ENCODE measurements at places on chromosomes 12 and 14.

DNA sequence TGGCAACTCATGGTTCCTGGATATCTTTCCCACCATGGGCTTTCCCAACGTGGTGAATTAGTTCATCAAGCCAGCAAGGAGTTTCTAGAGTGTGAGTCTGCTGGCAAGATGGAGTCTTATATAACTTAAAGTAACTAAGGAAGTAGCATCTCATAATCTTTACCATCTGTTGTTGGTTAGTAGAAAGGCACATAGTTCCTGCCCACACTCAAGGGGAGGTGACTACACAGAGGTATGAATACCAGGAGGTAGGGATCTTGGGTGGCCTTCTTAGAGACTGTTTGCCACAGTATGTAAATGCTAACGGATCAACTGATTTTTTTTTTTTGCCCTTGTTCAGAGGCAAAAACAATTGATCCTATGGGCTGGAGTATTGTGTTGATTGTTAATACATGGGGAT lies 446.9 kb downstream of the ATP23 start:
- no peak for DNase-seq

DNA sequence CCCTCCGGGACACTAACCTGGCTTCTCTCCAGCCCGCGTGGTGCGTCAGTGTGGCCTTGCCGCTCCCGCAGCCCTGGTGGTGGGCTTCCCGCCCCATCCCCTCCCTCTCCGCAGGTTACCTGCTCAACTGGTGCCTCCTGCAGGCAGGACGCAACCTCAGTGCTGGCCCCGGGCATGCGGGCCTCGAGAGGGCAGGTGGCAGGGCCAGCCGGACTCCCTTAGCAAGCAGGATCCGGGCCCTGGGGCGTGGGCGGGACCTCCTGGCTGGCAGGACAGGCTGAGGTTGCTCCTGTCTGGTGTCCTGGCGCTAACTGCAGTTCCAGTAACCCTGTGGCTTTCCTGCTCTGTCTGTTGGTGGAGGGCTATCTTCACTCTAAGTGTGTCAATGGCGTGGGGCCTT lies 8.6 kb upstream of the ADSS1 start:
- no peak for DNase-seq

DNA sequence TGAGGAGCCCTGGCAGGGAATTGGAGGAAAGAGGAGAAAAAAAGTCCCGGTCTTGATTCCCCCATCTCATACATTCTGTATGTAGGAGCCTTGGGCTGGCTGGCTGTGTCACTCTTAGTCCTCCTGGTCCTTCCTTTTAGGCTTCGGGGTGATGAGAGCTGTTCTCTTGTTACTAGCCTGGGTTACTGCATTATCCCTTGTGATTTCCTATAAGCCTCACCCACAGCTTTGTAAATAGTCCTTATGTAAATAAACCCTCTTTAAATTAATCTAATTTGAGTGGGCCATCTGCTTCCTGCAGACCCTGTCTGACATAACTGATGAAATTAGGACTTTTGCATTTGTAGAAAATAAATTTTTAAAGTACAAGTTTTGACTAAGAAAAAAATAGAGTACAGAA lies 19.2 kb downstream of the DNM1L start:
- DNase-seq = no peak

DNA sequence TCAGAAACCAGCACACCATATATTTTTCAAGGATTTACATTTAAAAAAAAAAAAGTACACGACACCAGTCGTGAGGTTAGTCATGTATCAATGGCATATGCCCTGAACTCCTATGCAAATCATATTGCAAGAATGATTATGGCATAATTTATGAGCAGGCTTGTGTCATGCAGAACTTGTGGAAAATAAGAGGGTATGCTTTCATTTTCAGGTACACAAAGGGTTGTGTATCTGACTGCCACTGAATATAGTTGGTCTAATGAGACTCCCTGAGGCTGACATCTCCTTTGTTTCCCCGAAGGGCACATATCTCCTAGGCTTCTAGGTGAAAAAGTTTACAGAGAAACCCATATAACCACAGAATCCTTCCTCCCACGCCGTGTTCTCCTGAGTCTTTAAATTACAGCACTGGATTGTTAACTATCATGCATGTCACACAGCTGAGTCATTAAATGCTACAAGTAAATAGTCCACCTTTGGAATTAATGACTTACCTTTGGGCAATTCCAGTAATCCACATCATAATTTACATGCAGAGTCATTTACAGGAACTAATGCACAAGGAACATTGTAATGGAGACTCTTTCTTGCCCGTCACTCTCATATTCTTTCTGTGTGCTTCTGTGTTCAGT lies 356.7 kb upstream of the DIO2 start:
- DNase-seq = no peak

DNA sequence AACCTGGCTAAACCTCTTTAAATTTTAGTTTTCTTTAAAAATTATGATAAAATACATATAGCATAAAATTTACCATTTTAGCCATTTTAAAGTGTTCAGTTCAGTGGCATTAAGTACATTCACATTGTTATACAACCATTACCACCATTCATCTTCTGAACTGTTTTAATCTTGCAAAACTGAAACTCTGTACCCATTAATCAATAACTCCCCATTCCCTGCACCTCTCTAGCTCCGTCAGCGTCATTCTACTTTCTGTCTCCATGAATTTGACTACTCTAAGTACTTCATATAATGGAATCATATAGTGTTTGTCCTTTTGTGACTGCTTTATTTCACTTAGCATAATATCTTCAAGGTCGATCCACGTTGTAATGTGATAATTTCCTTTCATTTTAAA lies 75.8 kb upstream of the DDHD1 start:
- no peak for DNase-seq

All from activated CD8-positive, alpha-beta memory T cell treated with anti-CD3 and anti-CD28 coated beads for 24 hours (primary cell).